ENCODE measurements at places on chromosomes 7 and 10.

DNA sequence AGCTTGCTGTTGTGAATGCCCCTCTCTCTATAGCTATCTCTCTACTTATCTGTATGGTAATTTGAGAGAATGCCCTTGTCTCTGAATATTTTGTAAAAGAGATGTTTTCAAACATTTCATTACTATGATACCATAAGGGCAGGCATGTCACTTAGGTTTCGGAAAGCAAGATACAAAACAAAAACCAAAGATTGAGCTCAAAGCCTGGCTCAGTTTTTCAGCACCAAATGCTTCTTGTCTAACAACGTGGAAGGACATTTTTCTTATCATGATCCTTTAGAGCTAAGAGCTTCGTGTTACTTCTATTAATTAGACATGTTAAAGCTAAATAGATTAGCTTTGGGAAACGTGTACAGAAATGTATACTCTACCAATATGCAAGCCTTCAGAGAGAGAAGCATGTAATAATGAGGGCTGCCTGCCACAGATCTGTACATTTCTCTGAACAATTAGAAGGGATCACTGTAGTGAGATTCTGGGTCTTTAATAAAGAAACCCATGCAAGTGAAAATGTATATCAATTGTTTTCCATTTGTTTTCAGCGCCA is 148.9 kb downstream of the ARID5B start:
- no peak for DNase-seq

DNA sequence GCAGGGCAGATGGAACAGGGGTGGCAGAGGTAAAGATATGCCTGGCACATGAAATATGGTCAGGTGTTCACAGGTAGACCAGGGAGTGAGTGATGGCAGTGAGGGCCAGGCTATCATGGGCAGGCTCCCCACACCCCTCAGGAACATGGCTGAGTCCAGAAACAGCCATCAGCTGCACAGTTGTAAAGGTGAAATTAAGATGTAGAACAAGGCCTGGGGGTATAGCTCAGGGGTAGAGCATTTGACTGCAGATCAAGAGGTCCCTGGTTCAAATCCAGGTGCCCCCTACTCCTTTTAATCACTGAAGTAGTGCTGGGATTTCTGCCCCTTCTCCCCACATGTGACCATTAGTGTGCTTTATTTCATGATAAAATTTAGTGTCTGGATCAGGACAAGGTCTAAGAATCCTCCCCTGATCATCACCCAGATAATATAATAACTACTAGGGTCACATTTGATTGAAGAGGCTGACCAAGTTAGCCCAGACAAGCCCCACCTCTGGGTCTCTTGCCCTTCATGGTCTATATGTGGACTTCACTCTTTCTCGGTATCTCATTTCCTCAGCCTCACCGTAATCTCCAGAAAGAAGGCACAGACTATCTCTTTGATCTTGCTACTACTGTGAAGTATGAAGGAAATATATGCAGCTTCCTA is 69.0 kb downstream of the ZNF783 start:
- DNase-seq = no peak

DNA sequence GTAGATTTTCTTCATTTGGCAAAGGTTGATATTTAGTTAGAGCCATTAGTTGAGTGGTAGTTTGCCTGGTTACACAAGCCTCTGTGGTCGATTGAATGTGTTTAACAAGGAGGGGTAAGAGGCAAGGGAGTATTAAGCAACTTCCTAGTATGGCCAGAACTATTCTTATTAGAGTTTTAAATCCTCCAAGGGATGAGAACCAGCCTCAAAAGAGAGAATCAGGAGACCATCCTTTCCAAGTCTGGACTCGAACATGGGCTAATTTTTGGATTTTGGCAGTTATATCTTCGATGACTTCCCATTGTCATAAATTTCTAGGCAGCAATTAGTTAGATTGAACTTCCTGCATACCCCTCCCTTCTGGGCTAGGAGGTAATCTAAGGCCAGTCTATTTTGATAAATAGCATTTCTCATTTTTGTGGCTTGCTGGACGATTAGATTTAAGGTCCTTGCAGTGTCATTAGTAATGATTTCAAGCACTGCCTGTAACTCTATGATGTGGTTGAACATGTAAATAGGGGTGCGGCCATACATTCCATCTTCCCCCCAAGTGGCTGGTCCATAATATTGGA is 219.5 kb upstream of the KCND2 start:
- no peak for DNase-seq

GRCh38 chr10:70052462-70053217 is at the start of gene MACROH2A2:
MACROH2A2 (plus strand) TSS chr10:70052846; CDS start chr10:70075659, 22,813 bp downstream.
- peak; percentile 10 for DNase-seq

DNA sequence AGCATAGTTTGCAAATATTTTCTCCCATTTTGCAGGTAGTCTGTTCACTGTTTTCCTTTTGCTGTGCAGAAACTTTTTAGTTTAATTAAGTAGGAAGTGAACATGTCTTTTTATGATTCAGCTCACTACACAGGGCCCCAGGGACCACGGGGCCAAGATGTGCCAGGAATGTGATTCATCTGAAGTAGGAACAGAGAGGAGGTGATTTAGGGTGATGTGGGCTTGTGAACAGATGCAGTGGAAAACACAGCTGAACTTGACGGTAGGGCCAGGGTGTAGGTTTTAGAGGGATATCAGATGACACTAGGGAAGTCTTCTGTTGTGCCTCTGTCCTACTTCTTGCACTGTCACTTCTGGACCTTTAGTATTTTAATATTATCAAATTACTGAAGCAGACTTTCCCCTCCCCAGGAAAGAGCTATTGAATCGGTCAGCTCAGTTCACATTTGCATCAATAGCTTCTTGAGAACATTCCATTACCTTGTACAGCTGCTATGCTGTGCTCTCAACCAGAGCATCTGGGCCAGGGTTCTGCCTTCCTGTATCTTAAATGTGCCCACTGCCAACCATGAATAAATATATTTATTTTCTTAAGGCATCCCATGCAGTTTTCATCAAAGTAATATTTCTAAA is 96.9 kb downstream of the OSBPL3 start:
- DNase-seq = no peak

DNA sequence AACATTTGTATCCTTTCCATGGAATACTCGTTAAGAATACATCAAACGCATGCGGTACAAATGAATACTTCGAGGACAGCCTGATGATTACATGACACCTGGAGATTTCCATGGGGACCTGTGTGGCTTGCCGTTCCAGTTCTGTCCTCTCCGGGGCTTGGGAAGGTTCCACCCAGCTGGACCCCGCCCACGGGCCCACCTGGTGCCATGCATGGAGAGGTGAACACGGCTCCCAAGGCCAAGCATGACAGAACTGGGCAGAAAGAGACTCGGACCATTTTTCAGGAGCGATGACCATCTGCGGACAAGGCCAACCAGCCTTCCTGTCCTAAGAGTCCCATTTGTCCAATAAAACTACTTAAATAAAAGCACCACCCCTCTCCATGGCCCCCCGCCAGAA is 80.1 kb downstream of the TEX36 start:
- no peak for DNase-seq

DNA sequence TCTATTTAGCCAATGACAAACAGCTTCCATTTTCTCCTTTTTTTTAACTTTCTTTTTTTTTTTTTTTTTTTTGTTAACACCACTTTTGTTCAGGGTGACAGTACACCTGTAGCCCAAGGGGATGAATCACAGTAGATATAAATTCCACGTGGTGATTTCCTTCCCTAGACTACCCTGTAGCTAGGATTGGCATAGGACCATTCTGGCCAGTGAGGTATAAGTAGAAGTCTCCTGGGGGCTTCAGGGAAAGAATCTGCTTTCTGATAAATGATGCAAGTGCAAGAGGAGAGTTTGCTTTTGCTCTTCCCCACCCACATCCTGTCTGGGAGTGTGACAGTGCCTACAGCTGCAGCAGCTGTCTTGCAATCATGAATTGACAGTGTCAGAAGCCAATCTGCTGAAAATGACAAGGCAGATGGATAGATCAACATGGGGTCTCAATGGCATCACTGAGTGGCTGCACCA is 63.2 kb upstream of the TOMM7 start:
- DNase-seq = peak; percentile 49

DNA sequence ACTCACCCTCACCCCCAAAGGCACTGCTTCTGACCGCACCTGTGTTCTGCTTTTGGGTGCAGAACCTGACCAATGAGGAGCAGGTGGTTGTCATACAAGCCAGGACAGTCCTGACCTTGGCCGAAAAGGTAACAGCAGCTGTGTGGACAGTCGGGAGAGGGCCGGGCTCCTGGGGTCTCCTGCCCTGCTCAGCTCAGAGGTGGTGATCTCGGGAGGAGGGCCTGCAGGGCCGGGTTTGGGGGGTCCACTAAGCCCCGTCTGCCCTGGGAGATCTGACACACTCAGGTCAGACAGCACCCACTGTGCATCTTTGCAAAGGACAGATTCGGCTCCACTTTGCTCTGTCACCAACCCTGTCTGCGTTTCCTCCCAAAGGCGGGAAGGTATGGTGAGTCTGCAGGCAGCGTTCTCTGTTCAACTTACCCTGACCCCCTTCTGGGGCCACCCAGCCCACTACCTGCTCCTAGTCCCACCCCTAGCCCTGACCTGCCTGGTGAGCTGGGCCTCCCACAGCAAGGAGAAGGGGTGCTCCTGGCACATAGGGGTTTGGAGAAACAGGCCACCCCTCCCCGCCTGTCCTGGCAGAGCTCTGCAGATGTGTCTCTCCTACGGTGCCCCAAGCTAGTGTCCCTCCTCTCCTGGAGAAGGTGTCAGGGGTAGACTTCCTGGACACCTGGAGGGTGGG is 33.7 kb upstream of the DPYSL4 start:
- no peak for DNase-seq

DNA sequence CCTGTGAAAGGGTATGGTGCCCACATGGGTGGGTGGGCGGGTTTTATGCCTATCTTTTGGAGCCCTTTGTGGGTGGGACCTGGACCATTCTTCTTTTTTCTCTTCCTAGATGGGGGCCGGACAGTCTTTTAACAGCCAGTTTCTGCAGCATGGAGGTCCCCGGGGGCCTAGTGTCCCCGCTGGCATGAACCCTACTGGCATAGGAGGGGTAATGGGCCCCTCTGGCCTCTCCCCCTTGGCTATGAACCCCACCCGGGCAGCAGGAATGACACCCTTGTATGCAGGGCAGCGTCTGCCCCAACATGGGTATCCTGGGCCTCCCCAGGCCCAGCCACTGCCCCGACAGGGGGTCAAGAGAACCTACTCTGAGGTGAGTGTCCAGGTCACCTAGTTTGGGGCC is 9.1 kb downstream of the ZMIZ2 start:
- DNase-seq = no peak
